AML-193 (cell line): ENCODE measurements at places on chromosomes 6 and 20.

- DNase-seq: no peak
These were observed 527.1 kb downstream of the QKI start for GRCh38 chr6:163941624-163941976.

GRCh38 chr6:73537677-73538076, 16.8 kb upstream of the EEF1A1 start:
- DNase-seq: no peak

DNA sequence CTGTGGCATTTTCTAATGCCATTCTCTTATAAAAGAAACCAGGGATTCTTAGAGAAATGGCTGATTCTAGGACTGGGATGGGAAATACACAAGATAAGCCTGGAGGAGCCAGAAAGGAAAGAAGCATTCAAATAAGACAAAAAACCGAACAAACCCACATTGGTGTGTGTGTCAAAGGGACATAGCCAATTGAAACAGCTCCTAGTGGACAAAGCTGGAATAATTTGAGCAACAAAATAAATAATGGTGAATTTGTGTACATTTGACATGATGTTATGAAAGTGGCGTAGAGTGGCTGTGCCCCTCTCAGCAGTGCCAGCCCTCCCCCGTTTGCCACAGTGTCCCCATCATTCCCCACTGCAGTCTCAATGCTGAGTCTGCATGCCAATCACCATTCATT, 55.5 kb downstream of the B3GAT2 start:
- no peak for DNase-seq

DNA sequence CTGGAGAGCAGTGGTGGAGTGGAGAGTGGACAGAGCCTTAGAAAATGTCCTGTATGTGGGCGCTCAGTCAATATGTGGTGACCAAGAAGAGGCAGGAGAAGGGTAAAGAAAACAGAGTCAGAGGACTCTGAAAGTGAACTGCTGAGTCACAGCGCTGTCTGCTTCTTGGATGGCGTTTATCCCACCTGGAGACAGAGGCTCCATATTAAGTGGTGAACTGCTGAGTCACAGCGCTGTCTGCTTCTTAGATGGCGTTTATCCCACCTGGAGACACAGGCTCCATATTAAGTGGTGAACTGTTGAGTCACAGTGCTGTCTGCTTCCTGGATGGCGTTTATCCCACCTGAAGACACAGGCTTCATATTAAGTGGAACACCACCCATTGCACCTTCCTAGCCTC, 119.3 kb upstream of the RALGAPA2 start:
- no peak for DNase-seq

GRCh38 chr6:29631860-29632731, 887 bp downstream of the GABBR1 start:
- no peak for DNase-seq

DNA sequence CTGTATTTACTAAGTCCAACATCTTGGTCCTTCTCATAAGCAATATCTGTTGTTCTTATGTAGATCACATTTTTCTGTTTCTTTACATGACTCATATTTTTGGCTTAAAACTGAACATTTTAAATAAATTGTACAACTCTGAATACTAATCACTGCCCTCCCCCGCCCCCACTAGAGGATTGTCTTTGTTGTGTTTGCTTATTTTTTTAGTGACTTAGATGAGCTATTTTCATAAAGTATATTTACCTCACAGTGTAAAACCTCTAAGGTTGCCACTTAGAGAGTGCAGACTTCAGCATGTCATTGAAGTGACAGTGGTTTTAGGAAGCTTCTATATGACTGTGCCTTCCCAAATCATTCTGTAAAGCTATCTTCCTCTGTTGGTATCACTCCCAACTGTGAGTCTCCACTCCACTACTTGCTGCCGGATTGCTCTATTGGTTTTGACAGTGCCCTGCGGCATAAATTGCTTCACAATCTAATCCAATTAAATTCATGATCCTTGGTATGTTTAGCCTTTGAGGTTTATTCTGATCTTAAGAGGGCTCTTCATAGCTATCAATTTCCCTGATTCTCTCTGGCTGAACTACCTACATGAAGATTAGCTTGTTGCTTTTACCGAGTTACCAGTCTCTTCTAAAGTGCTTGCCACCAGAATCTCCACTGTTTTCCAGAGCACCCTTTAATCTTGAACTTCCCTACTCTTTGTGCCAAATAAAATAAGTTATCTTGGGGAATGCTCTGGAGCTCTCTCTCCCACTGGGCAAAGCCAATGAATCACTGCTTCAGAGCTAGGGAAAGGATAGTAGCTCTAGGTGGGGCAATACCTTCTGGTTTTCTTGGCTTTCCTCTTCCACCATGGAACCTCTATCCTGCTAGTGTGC, 33.0 kb downstream of the SPTLC3 start:
- no peak for DNase-seq

GRCh38 chr6:155656024-155656423, 200.4 kb upstream of the NOX3 start:
- DNase-seq: no peak

- no peak for DNase-seq
These were observed 122.5 kb downstream of the RNGTT start for GRCh38 chr6:88840796-88841539.

DNA sequence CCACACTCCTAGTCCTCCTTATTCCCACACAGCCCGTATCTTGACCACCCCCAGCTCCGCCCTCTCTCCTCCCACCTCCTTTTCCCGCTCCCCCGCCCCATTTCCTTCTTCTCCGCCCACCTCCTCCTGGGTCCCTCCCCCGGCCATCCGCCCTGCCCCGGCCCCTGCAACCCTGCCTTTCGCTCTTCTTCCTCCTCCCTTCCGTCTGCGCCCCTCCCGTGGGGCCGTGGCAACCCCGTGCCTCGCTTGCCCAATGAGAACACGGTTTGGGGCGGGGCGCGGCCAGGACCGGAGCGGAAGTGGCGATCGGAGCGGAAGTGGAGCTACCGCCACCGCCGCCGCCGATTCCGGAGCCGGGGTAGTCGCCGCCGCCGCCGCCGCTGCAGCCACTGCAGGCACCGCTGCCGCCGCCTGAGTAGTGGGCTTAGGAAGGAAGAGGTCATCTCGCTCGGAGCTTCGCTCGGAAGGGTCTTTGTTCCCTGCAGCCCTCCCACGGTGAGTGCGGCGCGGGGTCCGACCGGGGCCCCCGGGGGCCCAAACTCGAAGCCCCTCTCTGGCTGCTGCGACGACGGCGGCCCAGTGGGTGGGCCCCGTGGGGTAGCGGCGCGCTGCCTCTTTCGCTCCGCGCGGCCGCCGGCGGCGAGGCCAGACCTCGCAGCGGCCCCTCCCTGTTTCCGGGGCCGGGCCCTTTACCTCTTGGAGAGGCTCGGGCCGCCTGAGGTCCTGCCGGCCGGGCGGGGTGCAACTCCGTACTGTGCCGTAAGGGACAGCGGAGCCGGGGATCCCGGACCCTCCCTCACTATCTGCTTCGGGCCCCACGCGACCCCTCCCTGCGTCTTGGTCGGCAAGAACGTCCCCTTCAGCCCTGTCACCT, at the start of gene YWHAB:
YWHAB (plus strand) TSS at position 314 of the 874 bp plus-strand sequence. CDS start 15,829 bp downstream, outside the sequence.
- DNase-seq: peak; percentile 91

DNA sequence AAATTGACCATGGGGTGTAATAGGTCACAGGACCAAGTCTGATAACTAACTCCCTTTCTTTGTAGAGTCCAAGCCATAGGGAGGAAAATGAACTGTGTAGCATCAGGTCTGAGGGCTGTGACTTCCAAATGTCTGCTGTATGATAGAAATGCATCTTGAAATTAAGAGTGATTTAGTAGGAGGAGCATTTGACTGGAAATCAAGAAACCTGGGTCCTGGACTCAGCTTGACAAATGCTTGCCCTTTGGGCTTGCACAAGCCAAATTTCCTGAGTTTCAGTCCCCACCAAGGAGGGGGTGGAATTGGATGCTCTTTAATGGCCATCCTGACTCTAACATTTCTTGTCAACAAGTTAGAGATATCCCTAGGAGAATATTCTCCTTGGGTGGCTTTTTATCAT, 187.0 kb downstream of the PDE7B start:
- DNase-seq: no peak

GRCh38 chr6:159631886-159632285, 61.2 kb downstream of the SOD2 start:
- DNase-seq: no peak

- no peak for DNase-seq
These were observed 96.0 kb downstream of the SASH1 start for GRCh38 chr6:148438632-148439031.

DNA sequence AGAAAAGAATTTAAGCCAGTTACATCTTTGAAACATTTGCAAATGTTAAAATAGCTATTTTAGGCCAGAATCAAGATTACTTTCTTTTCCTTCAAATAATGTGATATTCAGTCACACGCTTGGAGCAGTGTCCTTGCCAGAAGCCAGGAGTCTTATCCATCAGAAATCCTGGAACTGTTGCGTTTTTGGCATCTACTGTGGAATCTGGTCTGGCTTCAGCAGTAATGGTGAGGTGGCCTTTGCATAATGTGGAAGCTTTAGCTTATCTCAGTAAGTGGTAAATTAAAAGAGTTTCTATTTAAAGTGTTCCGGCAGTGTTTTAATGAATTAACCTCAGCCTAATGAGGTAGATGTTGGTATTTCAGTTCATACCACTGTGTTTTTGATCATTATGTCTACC, 97.6 kb downstream of the FIG4 start:
- DNase-seq: no peak

- peak; percentile 30 for DNase-seq
These were observed at the start of gene HLA-DOB for GRCh38 chr6:32816746-32817204. TSS of gene HLA-DOB (minus strand) at chr6:32817002. CDS start at chr6:32816951, 51 bp downstream.

GRCh38 chr6:125950293-125950692, 6.3 kb upstream of the HINT3 start:
- no peak for DNase-seq

DNA sequence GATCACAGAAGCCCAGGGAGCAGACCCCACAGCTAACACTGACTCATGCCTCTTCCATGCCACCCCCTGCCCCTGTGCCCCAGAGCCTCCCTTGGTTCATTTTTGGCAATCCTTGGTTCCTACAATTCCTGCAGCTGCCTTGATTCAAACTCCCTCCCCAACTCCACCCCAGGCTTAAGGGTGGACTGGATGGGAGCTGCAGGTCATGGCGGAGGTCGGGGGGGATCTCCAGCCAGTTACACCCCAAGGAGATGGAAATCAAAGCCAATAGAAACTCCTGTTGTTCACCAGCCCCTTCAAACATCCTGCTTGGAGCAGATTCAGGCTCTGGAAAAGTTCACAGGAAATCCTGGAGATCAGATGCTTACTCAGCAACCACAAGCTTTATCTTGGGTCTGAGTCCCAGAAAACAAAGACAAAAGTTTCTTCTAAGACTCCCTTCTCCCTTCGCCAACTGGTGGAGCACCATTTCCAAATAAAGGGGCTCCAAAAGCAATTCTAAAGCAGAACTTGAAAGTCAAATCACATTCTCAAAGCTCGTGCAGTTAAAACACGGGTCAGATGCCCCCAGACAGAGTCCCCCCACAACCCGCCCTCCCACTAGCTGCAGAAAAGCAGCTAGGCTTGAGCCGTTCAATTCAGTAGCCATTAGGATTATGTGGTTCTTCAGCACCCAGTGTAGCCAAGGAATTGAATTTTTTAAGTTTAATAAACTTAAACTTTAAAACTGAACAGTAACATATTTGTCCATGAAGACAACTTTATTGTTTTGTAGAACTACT, 149.5 kb downstream of the ANKRD60 start:
- no peak for DNase-seq

DNA sequence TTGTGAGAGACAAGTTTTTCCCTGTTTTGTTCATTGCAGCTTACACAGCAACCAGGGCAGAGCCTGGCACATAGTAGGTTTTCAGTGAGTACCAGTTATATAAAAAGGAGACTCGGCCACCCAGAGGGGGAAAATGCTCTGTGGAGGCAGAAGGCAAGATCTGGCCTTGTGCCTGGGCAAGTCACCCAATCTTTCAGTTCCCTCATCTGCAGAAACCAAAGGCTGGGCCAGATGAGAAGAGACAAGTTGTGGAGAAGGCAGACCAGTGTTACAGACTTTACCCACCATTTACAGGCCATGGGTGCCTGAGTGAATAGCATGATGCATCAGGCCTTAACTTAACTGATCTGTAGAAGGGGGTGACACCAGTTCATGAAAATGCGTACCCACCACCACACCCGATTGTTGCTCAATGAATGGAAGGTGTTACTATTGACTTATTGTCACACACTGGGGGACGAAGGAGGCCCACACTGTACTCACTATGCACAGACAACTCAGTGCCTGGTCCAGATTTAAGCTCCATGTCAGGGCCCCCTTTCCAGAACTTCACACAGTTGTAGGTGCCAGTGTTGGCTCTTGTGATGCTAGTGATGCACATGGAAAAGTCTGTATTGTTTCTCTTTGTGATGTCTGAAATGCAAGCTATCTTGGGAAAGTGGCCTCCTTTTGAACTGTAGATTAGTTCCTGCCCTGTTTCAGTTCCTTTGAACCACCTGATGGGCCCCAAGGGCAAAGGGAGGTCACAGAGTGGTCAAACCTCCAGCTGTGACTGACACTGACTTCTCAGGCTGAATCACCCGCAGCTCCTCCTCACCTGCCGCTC, 64.3 kb upstream of the SIRPG start:
- DNase-seq: no peak

DNA sequence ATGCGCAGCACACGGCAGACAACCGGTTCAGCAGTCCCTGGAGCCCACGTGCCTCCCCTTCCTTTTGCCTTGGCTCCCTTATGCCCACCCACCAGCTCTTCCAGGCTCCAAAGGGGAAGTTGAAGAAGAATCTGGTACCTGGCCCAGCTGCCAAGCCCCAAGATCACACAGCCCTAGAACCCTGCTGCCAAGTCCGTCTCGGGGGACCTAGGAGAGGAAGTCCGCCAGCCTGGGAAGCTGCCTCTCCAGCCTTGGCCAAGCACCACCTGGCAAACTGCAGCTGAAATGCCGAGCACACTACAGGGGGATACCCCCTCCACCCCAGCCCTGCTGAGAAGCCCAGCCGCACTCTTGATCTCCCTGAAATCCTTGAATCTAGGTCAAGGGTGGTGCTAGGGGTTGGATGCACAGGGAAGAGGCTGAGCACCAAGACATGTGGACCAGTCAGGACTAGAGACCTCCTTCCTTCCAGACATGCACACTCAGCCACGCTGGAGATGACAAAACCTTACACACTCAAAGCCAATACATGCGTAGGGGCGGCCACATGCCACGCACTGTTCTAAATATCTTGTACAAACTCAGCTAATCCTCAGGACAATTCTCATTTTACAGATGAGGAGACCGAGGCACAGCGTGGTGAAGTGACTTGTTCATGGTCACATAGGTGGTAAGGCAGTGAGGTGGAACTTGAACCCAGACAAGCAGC, 124.1 kb downstream of the PREX1 start:
- DNase-seq: no peak
